ENCODE measurements at places on chromosomes 2 and 18. TPM values are rescaled to one million over a fixed set of nuclear protein-coding genes. Genes with fewer than 3 reads are reported as not detected.

The CIB4 gene
- not detected for total RNA-seq

The MYO5B gene
- not detected for total RNA-seq

The KCNG3 gene
- not detected for total RNA-seq

The TLX2 gene
- 2.6 TPM for total RNA-seq

The AQP12B gene
- total RNA-seq = not detected

The CRACDL gene
- 0.20 TPM for total RNA-seq
